ENCODE measurements at places on chromosomes 13 and 19. TPM values are rescaled to one million over a fixed set of nuclear protein-coding genes. Genes with fewer than 3 reads are reported as not detected.
A peak's percentile ranks its signal among the peaks of the same experiment; 100 is the strongest.

DNA sequence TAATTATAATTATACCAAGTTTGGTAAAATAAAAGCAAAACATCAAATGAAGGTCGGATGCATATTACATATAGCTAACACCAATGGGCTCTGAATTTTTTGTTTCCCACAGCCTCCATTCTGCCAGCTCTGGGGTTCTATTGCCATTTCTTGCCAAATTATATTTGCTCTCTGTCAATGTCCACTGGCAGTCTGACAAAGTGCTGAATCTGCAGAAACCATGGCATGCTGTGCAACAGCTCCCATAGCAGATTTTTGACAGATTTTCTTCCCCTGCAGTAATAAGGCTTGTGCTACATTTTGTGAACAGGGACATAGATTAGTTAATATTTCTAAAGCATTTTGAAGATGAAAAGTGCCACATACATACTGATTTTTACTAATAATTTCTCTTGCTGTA is 1102.1 kb downstream of the DIAPH3 start:
- DNase-seq, result no peak

GRIK5 gene
- 5.7 TPM for total RNA-seq

- DNase-seq, result no peak
Measured at GRCh38 chr13:60078226-60078625, 85.5 kb downstream of the DIAPH3 start.

ENOX1 gene
- total RNA-seq, result 0.95 TPM

NANOS3 gene
- total RNA-seq, result not detected

DNA sequence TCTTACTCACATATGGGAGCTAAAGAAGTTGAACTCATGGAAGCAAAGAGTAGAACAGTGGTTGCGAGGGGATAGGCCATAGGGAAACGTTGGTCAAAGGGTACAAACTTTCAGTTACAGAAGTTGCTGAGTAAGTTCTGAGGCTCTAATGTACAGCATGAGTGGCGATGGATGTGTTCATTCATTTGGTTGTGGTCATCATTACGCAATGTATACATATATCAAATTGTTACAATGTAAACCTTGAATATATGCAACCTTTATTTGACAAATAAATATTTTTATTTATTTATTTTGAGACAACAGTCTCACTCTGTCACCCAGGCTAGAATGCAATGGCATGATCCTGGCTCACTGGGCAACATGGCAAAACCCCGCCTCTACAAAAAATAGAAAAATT is 38.7 kb downstream of the ZIC5 start:
- DNase-seq, result no peak

DEDD2 gene
- 29.1 TPM for total RNA-seq

GGN gene
- 0.35 TPM for total RNA-seq

- no peak for DNase-seq
Measured at GRCh38 chr13:67827992-67828391, 597.9 kb upstream of the PCDH9 start.

GRCh38 chr13:48842316-48842715 is 133.4 kb upstream of the FNDC3A start:
- peak; percentile 67 for DNase-seq

GRCh38 chr13:40640202-40640601 is 26.2 kb downstream of the FOXO1 start:
- no peak for DNase-seq

NDUFB7 gene
- total RNA-seq, result 225 TPM

DNA sequence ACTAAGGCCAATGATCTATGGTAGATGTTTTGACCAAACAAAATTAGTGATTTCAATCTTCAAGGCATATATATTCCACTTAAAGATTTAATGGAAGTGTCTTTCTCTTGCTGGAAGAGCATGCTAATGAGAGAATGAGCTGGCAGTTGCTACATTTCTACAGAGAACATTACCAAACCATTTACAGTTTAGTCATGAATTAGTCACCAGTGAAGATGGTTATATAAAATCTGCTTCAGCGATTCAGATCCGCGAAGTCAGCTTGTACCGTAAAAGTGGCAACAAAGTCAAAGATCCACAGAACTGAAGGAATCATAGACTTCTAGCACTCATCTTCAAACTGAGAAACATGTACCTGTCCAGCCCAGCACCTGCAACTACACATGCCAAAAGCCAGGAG is 156.3 kb downstream of the SLITRK5 start:
- DNase-seq, result no peak

DNA sequence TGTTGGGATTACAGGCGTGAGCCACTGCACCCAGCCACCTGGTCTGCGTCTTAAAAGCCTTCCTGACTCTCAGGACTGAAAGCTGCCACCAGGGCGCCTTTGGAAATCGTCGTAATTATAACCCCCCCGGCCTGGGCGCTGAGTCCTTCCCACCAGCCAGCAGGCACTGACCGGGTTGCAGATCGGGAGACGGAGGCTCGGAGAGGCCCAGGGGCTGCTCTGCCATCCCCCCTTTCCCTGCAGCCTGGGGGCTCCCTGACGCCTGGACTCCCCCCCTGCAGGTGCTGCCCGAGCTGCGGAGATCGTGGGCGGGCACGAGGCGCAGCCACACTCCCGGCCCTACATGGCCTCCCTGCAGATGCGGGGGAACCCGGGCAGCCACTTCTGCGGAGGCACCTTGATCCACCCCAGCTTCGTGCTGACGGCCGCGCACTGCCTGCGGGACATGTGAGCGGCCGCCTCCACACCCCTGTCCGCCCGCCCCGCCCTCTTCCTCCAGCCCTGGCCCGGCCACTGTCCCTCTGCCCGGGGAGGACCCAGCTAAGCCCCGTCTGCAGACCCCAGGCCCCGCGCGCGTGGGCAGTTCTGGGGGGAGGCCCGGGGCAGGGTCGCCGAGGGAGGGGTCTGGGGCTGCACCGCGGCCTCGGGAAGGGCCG is 2.5 kb downstream of the PRTN3 start:
- no peak for DNase-seq

GRCh38 chr19:1276628-1277022 is 1.3 kb downstream of the FAM174C start:
- no peak for DNase-seq

- DNase-seq, result no peak
Measured at GRCh38 chr13:112741835-112742570, 52.2 kb downstream of the ATP11A start.

IRGC gene
- not detected for total RNA-seq

DNA sequence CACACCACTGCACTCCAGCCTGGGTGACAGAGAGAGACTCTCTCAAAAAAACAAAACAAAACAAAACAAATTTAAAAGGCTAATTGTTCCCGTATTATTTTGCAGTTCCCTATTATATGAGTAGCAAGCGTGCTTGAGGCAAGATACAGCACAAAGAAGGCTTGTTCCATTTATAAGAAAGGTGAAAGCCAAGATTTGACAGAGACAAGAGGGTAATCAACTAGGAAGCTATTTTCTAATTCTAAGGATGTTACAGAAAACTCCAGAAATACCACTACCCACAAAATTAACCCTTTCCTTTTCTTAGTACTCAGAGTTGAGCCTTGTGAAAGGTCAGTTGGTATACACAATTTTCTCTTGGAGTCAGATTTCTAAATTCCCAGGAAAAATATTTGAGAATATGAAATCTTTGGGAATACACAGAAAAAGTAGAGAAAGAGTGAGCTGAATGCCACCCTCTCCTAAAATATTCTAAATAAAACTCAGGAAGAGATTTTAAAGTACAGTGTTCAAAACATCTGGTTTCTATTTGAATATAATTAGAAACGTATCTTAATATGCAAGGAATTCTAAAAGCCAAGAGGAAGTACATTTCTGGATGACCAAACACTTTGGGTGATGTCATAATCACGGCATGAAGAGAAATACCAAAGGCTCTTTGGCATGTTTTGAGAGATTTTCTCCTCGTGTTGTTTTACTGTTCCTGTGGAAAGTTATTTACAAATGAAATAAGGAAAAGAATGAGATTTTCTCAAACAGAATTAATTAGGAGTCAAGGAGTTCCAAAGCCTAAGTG is 63.0 kb upstream of the FLT1 start:
- DNase-seq, result peak; percentile 11

GRCh38 chr13:21478881-21479808 is 20.0 kb upstream of the ZDHHC20 start:
- DNase-seq, result peak; percentile 43

POU4F1 gene
- 2.6 TPM for total RNA-seq

DNA sequence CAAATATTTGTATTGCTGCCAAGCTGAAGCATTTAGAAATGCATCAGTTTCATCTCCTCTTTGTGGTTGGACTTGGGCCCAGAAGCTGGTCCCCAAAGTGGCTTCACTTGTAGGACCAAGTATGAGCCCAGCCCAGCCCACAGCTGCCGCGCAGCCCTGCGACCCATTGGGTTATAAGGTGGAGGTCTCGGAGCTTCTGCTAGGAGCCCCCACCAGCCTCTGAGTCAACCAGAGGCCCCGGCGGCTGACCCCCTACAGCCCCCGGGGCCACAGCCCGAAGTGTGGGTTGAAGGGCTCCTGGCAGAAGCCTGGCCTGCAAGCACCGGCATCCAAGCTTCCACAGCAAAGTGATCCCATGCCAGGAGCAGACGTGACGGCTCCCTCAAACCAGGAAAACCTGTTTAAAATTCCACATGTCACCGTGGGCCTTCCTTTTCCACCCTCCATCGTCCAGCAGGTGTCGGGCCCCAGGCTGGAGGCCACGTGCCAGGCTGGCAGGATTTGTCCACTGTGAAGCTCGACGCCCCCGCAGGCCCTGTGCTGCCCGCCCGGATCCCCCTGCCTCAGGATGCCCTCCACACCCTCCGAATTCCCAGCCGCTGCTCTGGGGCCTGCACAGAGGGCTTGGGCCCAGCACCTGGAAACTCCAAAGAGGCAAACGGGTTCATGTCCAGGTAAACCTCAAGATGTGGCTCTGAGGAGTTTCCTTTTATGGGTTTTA is 54.7 kb downstream of the C13orf46 start:
- no peak for DNase-seq

PSG3 gene
- total RNA-seq, result not detected

GRCh38 chr13:80712026-80712425 is 371.1 kb upstream of the SPRY2 start:
- no peak for DNase-seq

DNA sequence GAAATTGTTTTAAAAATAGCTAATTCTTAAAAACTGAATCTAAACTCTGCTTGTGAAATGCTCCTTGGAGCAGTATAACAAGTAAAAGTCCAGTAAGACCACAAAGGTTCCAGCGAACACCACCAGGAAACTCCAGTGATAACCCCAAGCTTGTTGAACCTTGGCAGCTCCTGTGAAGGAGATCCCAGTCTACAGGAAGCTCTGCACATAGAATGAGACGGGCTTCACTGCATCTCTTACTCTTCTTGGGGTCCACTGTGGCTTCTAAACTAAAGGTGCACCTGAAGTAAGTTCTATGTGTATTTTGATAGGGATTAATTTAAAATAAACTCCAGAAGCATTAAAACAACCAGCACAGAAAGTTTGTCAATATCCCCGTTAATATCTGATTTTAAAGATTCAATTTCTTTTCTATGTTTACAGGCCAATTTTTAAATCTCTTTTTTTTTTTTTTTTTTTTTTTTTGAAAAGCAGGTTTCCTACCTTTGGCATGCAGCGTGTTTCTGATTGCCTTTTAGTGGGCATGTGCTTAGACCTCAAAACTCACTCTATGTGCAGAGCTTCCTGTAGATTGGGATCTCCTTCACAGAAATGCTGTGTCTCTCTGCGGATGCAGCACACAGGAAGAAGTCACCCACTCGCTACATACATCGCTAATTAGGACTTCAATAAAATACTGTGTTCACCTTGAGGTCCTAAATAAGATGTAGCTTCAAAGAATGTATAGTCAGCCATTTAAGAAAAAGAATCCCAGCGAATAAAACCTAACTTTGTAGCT is 508.5 kb downstream of the KLF12 start:
- DNase-seq, result no peak

- no peak for DNase-seq
Measured at GRCh38 chr19:51551673-51552432, 19.2 kb upstream of the ZNF175 start.

GRCh38 chr19:44735011-44735410 is 13.5 kb upstream of the BCL3 start:
- no peak for DNase-seq

GRCh38 chr19:11534538-11534937 is 4.1 kb upstream of the CNN1 start:
- DNase-seq, result no peak

Data from pulmonary artery endothelial cell (primary cell).